CD4-positive, alpha-beta T cell treated with Interleukin-1 beta for 1 hour (primary cell): ENCODE measurements at places on chromosomes 2 and 18.

DNA sequence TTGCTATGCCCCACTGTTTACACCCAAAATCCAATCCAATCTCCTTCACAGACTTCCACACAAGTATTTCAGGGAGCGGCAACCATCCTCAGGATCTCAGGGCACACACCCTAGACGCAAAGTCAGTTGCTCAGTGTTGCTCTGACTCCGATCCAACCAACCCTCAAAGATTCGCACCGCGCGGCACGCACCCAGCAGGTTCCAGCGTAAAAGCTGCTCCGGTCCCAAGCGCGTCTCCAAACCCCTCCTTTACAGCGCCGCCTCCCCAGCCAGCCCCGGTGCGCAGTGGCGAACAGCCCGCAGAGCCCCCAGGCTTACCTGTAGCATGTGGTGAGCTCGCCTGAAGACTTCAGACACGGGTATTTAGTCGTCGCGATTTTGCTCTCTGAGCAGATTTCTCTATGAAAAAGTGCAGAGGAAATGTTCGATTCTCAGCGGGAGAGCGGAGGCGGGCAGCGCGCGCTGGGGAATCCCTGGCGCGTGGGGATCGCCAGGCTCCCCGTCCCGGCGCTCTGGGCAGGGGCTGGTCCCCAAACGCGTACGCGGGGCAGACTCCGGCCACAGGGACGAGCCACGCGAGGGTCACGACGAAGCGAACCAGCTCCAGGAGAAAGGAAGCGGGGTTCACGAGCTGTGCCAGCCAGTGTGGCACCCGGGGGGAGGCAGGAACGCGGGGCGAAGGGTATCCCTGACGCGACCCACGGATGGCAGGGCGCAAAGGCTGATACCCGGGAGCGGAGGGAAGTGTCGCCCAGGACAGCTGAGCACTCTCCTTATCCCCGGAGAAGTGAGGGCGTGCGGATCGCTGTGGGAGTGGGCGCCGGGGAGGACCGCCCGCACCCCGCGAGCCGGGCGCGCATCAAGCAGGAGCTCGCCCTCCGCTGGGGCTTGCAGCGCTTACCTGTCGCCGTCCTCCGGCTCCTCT lies 650 bp downstream of the CCBE1 start:
- no peak for DNase-seq

- peak; percentile 3 for DNase-seq
These were observed 31.3 kb downstream of the KIAA2012 start for GRCh38 chr2:202104286-202104870.

DNA sequence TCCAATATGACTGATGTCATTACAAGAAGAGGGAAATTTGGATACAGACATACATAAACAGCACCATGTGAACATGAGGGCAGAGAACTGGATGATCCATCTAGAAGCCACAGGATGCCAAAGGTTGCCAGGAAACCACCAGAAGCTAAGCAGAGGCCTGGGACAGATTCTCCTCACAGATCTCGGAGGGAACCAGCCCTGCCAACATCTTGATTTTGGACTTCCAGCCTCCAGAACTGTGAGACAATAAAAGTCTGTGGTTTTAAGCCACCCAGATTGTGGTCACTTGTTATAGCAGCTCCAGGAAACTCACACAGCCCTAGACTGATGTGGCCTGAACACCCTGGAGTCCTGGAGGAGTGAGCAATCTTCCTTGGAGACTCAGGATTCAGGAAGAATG lies 351.6 kb downstream of the EIPR1 start:
- DNase-seq: no peak

DNA sequence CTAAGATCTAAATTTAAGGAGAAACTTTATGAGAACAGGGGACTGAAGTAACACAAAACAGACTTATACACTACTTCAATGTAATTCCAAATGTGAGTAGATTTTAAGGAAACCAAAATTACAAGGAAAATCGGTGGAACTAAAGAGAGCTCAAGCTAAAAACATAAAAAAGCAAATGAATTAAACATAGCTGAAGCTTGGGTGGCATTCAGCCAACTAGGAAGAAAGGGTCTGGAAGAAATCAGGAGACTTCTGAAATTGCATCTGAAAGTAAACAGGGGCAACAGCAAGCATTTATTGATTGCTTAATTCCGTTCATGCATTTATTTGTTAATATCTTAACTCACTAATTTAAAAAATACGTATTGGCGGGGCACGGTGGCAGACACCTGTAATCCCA lies 727.3 kb upstream of the PKDCC start:
- no peak for DNase-seq

GRCh38 chr2:241150660-241151530 lies 628 bp downstream of the PPP1R7 start:
- DNase-seq: no peak

DNA sequence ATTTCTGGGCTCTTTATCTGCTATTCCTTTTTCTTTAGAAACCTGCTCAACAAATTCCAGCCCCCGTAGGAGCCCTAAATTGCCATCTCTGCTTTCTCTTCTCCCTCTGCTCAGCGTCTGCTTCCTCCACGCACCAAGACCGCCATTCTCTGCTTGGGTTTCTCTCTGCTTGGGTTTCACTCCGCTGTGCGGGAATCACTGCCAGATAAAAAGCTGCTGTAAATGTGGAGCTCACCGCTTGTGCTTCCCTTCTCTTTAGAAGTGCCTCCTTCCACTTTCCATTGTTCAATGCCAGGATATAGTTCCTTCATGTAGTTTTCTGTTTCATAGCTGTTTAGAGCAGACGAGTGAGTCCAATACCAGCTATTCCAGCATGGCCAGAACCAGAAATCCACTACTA lies 45.9 kb downstream of the TMEM237 start:
- DNase-seq: no peak

DNA sequence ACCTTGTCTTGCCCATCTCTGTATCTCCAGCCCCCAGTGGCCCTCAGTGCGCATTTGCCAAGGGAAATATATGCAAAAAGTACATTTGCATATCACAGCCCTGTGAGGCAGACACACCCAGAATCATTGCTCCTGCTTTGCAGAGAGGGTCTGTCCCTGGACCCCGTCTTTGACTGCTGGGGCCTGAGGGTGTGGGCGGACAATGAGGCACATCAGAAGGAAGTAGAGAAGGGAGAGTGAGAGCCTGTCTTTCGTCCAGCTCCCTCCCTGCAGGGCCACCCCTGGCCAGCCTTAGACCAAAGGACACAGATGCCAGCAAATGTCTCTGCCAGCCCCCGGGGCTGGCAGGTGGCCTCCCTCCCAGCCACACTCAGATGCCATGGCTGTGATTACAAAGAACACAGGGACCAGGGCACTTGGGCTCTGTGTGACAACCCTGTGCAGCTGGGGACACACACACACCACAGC lies 516.2 kb upstream of the MYT1L start:
- DNase-seq: no peak

GRCh38 chr2:104859291-104859765 lies 5.4 kb downstream of the POU3F3 start:
- DNase-seq: no peak

- DNase-seq: no peak
These were observed 8.1 kb downstream of the ACKR3 start for GRCh38 chr2:236577481-236578410.

DNA sequence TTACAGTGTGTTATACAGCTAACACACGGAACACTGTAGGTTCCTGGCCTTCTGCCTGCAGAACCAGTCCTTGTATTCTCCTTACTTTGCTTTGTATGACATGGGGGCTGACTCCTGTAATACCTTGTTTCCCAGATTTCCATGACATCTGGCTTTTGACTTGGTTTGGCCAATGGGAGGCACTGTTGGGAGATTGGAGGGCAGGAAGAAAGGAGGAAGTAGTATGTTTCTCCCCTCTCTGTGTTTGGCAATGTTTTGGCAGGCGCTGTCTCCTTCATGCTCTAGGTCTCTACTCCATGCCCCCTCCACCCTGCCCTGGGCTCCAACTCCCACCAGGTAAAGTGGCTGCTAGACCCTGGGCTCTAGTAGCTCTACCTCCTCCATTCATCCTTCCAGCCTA lies 331.1 kb upstream of the SLC14A2 start:
- no peak for DNase-seq

DNA sequence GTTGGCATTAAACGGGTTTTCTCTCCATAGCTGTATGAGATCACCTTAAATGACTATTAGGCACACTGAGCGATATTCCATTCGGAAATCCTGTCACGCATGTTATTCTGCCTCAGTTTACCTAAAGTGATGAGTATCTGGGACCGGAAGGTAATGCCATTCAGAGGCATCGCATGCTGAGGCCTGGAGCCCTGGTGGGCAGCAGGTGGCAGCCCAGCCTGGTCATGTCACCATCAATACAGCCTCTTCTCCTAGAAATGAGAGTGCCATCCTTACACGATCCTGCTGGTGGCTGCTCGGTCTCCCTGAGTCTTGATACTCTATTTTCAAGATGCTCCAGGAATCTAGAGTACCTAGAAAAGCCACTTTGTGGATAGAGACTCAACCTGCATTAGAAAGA lies 119.8 kb downstream of the EIPR1 start:
- no peak for DNase-seq

GRCh38 chr18:14933049-14933851 lies 185.3 kb downstream of the ANKRD30B start:
- no peak for DNase-seq

- no peak for DNase-seq
These were observed 404.4 kb downstream of the SOCS6 start for GRCh38 chr18:70693246-70693645.

GRCh38 chr2:86476092-86476491 lies 34.9 kb downstream of the KDM3A start:
- no peak for DNase-seq

- no peak for DNase-seq
These were observed 179.6 kb downstream of the ZBTB7C start for GRCh38 chr18:48229552-48229981.

- DNase-seq: no peak
These were observed 17.0 kb upstream of the MTCL1 start for GRCh38 chr18:8688216-8688800.

- no peak for DNase-seq
These were observed 50.2 kb downstream of the EMILIN2 start for GRCh38 chr18:2896990-2897389.

DNA sequence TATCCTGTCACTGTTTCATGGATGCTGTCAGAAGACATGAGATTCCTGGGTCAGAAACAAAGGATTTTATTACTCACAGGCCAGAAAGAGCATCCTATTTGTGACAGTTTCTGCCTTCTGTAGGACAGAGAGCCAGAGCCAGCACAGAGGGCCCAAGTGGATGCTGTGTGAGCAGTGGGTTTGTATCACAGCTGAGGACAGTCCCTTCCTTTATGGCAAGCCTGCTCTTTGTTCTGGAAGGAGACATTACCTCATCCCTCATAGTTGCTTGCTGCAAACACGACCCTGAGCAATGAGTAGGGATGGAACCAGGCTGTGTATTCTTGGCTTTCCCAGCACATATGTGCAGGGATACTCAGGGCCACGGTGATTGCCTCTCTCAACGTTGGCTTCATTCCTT lies 41.6 kb downstream of the ARHGEF4 start:
- DNase-seq: no peak

DNA sequence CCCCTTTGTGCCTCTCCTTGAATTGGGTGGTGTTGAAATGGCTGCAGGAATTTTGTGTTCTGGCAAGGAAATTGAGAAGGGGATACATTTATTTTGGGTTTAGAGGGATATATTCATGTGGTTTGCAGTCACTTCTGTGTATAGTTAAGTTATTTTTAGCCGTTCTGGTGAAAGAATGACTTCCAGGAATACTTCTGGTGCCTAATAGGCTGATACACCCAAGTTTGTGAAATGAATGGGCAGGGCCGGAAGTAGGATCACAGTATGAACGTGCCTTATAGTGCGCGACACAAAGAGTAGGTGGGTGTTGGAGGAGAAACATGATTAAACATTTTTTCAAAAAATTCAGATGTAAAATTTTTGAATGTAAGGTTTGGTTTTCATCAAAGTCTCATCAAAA lies 168.6 kb upstream of the ATP5MC3 start:
- DNase-seq: no peak

DNA sequence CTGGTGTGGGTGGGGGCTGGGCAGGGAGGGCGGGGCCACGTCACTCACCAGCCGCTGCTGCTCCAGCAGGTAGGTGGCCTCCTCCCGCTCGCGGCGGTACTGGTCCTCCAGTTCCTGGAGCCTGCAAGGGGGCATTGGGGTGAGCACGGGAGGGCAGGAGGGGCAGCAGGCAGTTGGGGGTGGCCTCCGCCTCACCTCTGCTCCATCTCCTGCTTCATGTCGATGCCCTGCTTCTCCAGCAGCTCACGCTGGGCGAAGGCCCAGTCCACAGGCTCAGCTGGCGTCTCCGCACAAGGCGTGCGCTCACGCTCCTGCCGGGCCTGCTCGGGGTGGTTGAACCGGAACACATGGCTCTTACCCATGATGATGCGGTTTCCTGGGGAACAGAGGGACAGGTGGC lies 57.0 kb downstream of the KIF1A start:
- no peak for DNase-seq

DNA sequence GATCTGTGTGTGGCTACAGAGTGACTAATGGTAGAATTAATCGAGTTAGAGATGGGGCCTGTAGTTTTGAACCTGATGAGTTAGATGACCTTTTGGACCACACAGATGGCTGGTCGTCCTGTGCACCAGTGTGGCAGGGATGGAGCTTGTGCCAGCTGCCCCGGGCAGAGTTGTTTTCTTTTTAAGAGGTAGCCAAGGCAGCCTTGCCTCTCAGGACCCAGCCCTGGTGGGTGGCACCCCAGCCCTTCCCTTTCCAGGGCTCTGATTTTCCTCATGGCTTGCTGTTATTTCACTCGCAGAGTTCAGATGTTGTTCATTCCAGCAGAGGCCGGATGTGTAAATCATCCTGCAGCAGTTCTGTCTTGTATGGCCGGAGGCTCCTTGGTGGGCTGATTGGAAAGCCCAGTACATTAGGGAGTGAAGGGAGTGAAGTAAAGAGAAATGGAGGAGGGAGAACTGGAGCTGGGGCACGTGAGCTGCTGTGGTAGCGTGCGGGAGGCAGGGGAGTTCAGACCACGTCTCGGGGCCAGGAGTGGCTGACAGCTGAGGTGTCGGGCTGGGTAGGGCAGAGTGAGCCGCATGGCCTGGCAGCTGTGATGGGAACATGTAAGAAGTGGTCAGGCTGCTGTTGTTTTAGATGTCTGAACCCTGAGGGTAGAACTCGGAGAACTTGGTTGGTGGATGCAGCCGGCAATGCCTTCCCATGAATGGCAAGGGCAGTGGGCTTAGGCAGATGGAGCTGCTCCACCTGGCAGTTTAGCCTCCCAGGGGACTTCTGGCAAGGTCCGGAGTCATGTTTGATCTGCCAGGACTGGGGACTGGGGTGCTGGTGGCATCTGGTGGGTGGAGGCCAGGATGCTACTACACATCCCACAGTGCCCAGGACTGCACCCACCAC lies 28.8 kb downstream of the ASAP2 start:
- DNase-seq: no peak

DNA sequence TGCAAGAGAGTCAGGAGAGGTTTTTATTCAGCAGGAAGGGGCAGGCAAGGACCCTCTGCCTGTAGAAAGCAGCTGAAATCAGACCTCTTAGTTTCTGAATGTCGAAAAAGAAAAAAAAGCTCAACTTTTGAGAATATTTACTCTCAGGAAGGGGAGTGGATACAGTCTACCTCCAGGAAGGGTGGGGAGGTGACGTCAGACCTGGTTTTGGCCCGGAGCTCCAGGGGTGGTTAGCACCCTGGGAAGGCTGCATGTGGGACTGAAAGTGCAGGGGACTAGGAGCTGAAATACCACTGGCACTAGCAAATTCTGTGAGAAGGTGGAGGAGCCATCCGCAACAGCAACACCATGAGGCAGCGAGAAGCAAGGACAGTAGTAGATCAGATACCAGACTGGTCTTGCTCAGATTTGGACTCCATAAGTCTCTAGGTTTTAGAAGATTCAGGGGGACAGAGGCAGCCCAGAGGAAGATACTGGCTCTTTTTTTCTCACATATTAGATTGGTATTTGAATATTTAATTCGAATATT lies 19.8 kb downstream of the MC2R start:
- no peak for DNase-seq
